ENCODE measurements at places on chromosomes 7 and 10.

GRCh38 chr10:116112232-116113231, 160.5 kb downstream of the GFRA1 start:
- no peak for DNase-seq

- DNase-seq = peak; percentile 28
Observed at GRCh38 chr10:97553575-97554031, 19.0 kb upstream of the ANKRD2 start.

DNA sequence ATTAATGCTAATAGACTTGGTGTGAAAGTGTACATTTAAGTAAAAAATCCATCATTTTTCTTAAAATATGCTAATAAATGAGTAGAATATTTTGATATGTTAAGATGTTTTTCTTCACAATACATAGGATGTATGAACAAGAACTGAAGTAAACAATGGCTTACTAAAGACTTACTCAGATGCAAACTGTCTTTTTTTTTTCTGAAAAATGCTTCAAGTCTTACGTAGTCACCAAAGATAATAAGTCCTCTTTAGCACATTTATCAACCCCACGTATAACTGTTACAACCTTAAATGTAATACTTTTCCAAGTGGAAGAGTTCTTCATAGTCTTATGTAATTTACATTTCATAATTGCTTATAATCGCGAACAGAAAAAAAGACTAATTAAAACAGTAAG, 54.8 kb downstream of the MDFIC start:
- no peak for DNase-seq

DNA sequence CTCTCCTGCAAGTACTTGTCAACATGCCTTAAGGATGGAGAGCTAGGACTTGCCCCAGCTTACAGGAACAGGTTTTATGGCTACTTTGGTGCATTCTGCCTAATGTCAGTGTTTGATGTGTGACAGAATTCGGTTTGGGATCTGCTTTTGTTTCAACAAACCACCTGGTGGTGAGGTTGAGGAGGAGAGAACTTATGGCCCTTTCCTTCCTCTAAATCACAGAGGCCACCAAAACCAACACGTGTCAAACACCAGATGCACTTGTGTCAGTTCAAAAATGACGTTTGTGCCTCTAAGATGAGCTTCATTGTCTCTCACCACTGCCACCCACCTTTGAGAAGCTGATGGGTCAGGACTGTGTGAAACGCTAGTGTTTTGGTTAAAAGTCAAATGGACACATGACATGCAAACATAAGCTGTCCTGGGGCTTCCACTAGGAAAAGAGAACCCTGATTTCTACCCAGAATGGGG, 83.9 kb downstream of the OSBPL3 start:
- DNase-seq = no peak

GRCh38 chr7:31796375-31796774, 109.4 kb downstream of the PPP1R17 start:
- DNase-seq = no peak

Data from occipital lobe (tissue), 3 donors.